ENCODE measurements at places on chromosomes 2 and 18. TPM values are rescaled to one million over a fixed set of nuclear protein-coding genes. Genes with fewer than 3 reads are reported as not detected.

RMDN2 gene
- total RNA-seq = 2.8 TPM

ADAM23 gene
- 0.92 TPM for total RNA-seq

AQP4 gene
- total RNA-seq = 0.29 TPM

HADHB gene
- 77.8 TPM for total RNA-seq

DNA sequence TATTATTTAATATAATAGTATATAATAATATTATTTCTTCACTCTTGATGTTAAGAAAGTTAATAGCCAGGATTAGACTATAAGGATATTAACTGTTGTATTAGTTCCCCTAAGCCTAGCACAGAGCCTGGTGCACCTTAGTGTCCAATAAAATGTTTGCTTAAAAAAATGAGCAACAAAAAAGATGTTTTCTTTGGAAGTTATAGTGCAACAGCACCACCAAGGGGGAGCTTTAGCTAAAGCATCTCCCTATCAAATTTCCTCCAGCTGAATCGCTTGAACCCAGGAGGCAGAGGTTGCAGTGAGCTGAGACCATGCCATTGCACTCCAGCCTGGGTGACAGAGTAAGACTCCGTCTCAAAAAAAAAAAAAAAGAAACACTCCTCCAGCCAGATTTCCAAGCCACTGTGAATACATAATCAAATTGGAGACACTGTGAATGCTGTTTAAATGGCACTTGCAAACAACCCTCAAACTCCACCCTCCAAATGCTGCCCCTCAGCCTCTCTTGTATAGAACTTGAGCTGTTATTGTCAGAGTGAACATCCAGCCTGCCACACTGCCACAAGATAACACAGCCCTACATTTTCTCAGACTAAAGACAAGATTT, 221.9 kb downstream of the DYM start:
- DNase-seq = no peak

- no peak for DNase-seq
Observed at GRCh38 chr2:62163106-62163831, 32.6 kb upstream of the B3GNT2 start.

DNA sequence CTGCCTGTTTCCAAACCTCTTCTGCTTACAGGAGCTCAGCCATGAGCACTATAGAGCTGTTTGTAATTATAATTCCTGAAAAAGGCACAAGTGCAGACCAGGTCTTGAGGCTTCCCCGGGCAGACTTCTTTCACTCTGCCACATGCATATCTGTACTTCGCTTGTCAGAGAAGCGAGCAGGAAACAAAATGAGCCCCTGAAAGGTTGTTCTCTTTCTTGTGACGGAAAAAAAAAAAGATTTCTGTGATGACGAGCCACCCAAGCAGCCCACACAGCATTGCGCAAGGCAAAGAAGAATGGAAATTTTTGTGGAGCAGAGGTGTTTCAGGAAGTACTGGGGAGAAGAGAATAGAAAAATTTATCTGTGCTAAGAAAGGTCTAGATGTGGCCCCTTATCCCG, 54.0 kb upstream of the LINC00305 start:
- peak; percentile 10 for DNase-seq

- DNase-seq = no peak
Observed at GRCh38 chr2:232897598-232898408, 27.7 kb downstream of the SNORC start.

GRCh38 chr2:120736202-120736623, 545 bp downstream of the GLI2 start:
- DNase-seq = no peak

GRCh38 chr2:51011693-51012092, 20.2 kb downstream of the NRXN1 start:
- DNase-seq = no peak

DNA sequence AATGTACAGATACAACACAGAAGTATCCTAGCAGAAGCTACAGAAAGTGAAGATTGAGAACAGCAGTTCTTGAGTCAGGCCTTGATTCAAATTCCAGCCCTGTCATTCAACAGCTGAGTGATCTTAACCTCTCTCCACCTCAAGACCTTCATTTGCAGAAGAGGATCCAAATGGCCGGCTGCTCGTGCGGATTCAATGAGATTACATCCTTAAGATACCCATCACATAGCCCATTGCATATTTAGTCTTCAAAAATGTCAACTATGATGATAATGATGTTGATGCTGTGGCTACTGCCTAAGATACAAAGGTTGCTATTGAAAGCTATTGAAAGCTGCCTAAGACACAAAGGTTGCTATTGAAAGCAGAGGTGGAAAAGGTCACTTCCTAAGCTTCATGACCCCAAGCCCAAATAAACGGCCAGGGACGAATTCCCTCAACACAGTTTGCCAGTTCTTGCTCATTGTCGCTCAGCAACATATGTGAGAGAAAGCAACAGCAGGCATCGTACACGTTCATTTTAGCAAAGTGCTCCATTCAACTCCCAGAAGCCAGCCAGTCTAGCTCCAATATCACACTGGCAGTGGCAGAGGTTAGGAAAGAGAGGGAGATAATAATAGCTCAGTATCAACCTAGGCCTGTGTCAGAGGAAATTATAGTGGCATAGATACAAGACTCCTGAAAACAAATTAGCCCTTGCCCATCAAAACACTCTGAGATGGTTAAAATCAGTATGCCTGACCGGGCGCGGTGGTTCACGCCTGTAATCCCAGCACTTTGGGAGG, 36.1 kb downstream of the MRPL35 start:
- no peak for DNase-seq

DNA sequence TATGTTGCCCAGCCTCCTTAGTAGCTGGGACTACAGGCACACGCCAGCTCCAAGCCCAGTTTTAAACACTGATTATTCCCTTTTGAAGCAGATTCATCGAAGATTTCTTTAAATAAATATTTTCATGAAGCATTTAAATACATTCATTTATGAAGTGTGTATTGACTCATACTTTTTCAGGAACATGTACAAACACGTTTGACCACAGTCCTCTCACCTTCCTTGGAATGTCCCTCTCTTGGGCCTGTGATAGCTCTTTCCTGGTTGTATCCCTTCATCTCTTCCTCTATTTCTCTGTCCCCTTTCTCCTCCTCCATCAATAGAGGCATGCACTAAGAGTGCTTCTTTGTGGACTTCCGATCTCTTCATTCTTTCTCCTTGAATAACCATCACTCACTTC, 2.5 kb downstream of the PSTPIP2 start:
- DNase-seq = no peak

GRCh38 chr2:71455741-71456569, 2.6 kb downstream of the DYSF start:
- no peak for DNase-seq

DNA sequence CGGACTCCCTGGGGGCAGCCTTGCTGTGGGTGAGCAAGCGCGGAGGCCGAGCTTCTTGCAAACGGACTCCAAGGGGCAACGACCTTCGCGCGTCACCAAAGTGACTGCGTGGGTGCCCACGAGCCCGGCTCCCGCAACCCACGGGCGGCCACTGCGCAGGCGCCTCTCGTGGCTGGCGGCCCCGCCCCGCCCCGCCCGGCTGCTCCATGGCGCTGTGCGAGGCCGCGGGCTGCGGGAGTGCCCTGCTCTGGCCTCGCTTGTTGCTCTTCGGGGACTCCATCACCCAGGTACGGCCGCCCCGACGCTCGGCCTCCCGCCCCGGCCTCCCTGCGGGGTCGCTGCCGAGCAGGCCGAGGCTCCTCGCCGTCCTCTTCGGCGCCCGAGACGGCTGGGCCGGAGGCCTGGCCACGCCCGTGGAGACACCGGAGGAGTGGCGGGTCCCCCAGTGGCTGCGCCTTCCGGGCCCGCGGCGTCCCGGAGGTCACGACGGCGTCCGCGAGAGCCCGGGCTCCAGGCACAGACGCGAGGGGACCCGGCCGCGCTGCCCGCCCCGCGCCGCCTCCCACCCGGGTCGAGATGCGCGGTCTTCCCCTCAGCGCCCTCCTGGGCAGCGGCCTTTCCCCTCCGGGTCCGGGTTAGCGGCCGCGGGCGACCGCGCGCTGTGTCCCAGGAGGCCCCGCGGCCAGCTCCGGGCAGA, at the start of gene IAH1:
Gene IAH1, plus strand, starts transcription at position 191 of the 697 bp plus-strand sequence. Its CDS starts 16 bp downstream, at position 207.
- no peak for DNase-seq

DNA sequence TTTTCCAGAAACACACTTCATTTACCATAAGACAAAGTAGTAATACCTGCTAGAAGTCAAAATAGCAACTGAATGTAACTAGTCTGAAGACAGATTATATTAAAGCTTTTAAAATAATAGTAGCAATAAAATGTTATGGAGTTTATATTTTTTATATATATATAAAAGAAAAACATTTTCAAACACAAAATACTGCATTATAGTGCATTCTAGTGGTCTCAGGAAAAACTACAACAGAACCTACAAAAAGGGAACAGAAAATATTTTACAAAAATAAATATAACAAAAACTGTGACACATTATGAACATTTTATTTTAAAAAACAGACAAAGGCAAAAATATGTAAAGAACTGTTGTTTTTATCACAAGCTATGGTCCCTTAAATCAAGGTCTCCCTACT, 48.0 kb downstream of the STRN start:
- DNase-seq = no peak

All from epithelial cell of proximal tubule (primary cell).